NCI-H1105 (cell line): ENCODE measurements at places on chromosomes 5 and 9.

DNA sequence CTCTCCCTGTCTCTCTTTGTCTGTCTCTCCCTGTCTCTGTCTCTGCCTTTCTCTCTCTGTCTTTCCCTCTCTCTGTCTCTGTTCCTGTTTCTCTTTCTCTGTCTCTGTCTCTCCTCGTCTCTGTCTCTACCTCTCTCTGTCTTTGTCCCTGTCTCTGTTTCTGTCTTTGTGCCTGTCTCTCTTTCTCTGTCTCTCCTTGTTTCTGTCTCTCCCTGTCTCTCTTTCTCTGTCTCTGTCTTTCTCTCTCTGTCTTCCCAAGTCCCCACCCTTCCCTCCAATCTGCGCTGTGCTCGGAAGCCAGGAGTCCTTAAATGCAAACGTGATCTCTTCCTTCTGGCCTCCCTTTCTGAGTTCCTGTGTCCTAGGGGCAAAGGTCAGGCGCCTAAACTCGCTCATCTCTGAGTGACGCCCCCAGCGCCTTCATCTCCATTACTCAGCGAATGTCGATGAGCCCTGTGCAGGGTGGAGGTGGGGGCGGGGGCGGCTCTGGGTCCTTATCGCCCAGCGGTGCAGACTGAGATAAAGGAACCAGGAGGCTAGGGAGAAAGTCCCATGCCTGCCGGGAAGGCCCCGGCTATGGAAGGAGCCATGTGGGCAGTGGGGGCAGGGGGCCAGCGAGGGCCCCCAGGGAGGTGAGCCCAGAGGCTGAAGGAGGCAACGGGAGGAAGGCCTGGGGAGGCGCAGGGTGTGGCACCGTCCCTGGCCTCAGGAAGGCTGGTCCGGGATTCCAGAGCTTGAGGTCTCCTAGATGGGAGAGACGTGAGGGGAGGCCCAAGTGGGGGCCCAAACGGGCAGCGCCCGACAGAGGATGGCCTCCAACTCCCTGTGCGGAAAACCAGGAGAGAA, 1.5 kb upstream of the SLC6A19 start:
- DNase-seq = no peak

- DNase-seq = no peak
These were observed 36.1 kb downstream of the MARCHF11 start for GRCh38 chr5:16143361-16144049.

DNA sequence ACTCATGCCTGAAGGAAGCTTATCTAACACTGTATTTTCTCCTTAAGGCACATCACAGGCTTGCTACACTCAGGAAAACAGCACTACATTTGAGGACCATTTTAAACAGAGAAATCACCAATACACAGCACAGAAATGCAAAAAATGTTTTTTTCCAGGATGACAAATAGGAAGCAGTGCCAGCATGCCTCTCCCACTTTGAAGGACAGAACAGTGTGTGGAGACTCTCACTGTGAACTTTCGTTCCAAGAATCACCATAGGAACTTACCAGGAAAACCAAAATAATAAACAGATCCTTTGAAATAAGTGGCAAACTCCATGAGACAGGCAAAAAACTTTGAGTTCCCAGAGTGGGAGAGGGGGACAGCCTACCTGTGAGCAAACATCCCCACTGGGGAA, 217.8 kb upstream of the MAST4 start:
- DNase-seq = no peak

DNA sequence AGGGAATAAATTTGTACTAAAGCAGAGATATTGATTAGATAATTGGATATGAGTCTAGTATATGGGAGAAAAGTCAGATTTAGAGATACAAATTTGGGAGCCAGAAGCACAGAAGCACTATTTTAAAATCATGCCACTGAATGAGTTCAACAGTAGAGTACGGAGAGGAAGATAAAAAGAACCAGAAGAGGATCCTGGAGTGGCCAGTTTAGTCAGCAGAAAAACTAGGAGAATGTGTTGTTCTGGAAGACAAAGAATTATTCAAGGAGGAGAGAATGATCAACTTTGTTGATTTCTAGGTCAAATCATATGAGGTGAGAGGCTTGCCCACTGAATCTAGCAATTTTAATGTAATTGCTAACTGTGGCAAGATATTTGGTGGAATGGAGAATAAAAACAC, 67.0 kb downstream of the NIPBL start:
- no peak for DNase-seq

- no peak for DNase-seq
These were observed 297.4 kb upstream of the TAS2R1 start for GRCh38 chr5:9927521-9927997.

DNA sequence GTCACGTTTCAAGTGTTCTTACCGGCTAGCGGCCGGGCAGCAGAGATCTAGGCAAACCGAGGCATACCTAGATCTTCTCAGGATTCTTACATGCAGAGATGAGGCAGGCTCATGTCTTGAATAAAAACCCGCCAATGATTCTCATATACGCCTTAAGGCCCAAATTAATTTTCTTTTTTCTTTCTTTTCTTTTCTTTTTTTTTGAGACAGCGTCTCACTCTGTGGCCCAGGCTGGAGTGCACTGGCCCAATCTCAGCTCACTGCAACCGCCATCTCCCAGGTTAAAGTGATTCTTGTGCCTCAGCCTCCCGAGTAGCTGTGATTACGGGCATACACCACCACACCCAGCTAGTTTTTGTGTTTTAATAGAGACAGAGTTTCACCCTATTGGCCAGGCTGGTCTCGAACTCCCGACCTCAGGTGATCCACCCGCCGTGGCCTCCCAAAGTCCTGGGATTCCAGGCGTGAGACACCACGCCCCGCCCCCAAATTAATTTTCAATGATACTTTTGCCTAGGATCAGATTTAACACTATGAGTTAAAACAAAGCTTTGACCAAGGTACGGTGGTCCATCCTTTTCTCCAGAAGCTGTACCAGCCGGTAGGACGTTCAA, 1.5 kb downstream of the C9orf40 start:
- no peak for DNase-seq

GRCh38 chr9:132994410-132995120, 16.1 kb downstream of the GFI1B start:
- no peak for DNase-seq

- DNase-seq = no peak
These were observed 86.0 kb downstream of the NREP start for GRCh38 chr5:111670826-111671492.

DNA sequence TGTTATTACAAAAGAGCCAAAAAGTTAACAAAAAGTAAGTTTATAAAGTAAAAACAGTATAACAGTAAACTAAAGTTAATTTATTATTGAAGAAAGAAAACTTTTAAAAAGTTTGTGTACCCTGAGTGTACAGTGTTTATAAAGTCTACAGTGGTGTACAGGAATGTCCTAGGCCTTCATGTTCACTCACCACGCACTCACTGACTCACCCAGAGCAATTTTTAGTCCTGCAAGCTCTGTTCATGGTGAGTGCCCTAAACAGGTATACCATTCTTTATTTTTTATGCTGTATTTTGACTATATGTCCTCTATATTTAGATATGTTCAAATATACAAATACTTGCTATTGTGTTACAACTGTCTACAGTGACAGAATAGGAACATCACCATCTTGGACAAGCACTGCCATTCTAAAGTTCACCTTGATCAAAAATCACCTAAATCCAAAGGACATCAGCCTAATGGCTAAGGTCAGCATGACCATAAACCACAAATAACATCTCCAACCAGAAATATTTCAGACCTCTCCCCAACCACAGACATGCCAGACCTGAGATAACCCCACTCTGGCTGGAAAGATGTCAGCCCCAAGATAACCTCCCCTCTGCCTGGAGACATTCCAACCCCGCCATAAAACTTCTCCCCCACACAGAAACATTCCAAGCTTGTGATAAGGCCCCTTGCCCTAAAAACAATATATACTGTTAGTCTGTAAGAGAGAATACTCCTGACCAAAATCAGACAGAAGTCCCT, 56.1 kb downstream of the AGXT2 start:
- DNase-seq = no peak

- DNase-seq = no peak
These were observed 65.1 kb downstream of the NEK6 start for GRCh38 chr9:124322618-124323432.

DNA sequence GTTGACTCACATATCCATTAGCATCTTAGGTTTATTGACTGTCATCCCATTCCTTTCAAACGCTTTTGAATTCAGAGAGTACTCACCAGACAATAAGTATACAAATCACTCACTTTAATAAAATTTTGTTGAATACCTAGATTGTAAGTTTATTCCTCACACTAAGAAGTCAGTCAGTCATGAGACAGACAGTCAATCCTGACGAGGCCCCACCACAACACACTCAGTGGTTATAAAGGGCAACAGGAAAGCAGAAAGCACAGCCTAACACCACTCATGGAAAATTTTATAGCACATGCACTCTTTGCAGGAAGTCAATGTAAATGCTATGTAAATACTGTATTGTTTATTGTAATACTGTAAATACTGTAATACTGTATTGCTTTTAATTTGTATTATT, 176.3 kb upstream of the PTGER4 start:
- no peak for DNase-seq

- no peak for DNase-seq
These were observed 22.7 kb downstream of the CHD1 start for GRCh38 chr5:98905857-98906688.

- no peak for DNase-seq
These were observed 175.6 kb downstream of the IRX2 start for GRCh38 chr5:2575871-2576270.

DNA sequence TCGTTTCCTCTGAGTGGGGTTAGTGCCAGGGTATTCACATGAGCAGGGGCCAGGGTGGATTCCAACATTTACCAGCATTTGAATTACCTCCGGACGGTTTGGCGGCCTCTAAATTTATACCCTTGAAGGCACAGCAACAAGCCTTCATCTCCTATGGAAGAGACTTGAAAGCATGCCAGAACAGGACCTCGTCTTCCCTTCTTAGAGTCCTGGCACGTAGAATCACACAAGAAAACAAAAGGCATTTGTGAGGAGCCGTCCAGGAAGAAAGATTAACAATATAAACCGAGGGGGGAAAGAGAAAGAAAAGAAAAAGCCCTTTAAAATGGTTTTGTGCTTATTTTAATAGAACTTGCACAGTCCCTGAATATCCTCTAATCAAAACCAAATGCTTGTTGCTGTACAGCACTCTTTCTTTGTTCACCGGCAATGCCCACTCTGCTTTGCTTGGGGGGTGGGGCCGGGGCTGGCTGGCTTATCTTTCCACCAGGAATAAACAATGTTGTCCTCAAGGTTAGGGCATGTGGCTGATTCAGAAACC, 575.8 kb upstream of the ZNF462 start:
- DNase-seq = no peak

DNA sequence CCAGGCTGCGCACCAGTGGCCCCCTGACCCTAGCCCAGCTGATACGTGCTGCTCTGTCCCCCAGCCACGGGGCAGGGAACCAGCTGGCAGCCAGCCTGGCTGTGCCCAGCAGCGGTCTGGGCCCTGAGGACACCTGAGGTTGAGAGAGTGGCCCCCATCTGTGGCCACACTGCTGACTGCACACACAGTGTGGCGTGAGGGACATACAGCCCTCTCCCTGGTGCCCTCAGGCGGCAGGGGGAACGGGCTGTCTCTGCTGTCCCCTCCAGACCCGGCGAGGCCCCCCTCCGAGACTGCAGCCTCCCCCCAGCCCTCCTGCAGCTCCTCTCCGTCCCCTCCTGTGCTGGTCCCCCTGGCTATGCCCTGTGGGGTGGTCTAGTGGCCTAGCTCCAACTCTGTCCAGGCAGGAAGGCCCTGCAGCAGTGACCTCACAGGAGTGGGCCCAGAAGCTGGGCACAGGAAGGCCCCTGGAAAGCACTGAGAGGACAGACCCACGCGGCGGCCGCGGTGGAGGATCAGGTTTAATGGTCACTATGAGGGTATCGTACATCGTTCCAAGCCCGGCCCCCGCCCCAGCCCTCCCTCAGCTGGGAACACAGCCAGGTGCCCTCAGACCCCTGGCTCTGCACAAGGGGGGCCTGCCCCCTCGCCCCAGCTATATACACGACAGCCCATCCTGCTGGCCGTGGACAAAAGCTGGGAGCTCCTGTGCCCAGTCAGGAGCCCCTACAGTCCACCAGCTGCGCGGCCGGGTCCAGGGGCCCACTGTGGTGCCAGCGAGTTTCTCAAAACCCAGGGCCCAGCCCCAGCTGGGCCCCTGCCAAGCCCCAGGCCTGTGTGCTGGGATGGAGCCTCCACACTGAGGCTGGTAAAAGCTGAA, 6.8 kb upstream of the ENTPD8 start:
- DNase-seq = no peak

DNA sequence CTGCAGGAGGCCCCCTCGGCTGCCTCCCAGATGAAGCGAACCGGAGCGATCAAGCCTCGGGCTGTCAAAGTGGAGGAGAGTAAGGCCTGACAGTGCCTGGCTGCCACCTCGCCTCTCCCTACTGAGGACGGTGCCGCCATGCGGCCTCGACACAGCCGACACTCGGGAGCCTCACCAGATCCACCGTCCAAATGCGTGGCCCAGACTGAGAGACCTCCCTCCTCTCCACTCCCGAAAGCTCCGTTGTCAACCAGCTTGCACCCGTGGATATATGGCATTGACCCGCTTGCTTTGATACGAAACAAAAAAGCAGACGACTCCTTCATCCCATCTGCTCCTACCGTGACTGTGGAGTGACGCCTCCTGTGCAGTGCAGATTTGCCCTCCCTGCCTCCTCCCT, 6.9 kb upstream of the POMT1 start:
- DNase-seq = no peak

DNA sequence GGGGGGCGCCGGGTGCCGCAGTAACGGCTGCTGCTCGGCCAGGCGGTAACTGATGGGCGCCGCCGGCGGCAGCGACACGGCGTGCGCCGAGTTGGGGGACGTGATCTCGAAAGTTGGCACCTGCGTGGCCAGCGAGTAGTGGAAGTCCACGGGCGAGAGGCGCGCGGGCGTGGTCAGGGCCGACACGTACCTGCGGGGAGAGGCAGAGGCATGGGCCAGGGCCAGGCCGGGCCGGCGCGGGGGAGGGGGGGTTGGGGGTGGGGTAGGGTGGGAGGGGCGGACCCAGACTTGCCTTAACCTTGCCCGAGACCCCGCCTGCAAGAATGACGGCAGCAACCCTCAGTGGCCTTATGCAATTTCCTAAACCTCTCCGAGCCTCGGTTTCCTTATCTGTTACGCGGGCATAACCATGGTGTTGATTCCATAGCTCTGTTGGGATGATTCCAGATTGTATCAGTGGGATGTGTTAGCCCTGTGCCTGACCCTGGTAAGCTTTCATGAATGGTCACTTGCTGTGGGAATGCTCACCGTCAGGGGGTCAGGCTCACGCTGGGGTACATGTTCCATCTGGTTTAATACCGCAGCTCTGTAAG, 53.0 kb downstream of the PSD2 start:
- DNase-seq = no peak

DNA sequence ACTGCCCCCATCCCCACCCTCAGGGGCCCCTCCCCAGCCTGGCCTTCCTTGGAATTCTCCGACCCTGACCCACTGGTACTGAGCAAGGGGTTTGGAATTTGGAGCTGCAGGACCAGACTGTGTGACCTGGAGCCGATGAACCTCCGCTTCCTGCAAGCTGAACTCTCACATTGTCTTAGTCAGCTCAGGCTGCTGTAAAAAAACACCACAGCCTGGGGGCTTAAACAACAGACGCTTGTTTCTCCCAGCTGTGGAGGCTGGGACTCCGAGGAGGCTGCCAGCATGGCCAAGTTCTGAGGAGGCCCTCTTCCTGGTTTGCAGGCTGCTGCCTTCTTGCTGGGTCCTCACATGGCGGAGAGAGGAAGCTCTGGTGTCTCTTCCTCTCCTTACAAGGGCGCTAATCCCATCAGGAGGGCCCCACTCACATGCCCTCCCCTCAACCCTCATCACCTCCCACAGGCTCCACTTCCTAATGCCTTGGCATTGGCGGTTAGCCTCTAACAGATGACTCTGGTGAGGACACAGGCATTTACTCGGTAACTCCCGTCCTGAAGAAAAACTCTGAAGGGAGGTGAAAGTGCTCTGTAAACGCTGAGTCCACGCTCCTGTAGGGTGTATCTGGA, 42.4 kb downstream of the C5orf15 start:
- DNase-seq = no peak
